Nephron progenitor cell (in vitro differentiated cells): ENCODE measurements at places on chromosomes 11 and 22.

DNA sequence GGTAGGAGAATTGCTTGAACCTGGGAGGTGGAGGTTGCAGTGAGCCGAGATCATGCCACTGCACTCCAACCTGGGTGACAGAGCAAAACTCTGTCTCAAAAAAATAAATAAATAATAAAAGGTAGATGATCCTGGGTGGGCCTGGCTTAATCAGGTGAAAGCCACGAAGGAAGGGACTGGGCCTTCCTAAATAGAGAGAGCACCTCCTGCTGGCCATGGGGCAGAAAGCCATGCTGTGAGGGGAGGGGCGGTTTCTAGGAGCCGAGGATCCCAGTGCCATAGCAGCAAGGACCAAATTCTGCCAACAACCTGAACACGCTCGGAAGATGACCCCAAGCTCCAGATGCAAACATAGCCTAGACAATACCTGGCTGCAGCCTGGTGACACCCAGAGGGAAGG lies 24.5 kb upstream of the DGKZ start:
- H3K27me3 ChIP-seq = peaks cover 22% of the 10 kb centered on the region
- no peak overlapping the region for H3K4me3 ChIP-seq
- DNase-seq = no peak
- H3K4me1 ChIP-seq = peaks cover 19% of the 10 kb centered on the region
- H3K27ac ChIP-seq = no peak overlapping the region

DNA sequence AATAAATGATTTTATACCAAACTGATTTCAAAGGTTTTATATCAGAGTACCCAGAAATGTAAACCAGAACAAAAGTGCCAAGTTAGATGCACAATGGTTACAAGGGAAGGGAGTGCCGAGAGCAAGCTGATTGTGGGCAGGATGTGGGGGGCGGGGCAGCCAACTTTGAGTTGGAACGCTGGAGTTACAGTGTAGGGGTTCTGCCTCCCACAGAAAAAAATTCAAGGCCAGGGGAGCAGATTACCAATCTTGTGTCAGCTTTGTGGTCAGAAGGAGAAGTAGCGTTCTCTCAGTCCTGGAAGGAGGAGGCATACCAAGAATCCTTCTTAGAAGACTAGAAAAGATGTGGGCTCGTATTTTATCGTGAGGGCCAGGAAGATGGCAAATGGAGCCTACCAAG lies 15.9 kb upstream of the POU2AF2 start:
- peaks cover 15% of the 10 kb centered on the region for H3K27me3 ChIP-seq
- H3K4me1 ChIP-seq = no peaks in the 10 kb centered on the region
- H3K27ac ChIP-seq = no peak overlapping the region
- DNase-seq = no peak
- H3K36me3 ChIP-seq = peaks cover 4% of the 10 kb centered on the region
- no peak overlapping the region for H3K4me3 ChIP-seq

DNA sequence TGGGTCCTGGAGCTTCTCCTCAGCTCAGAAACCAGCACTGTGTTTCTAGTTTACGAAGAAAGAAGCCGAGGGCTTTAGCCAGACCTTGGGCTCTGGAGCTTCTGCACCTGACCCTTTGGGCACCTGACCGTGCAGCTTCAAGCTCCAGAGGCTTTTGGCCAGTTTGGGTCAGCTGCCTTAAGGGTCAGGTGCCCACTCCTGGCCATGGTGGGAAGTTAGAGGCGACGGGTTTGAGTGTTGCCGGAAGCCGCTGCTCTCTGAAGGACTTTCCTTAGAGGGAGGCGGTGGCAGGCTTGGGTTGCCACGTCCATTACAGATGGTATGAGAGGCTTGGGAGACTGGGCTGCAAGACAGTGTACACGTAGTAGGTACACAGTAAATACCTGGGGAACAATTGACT lies 52.3 kb downstream of the PISD start:
- H3K27me3 ChIP-seq = no peaks in the 10 kb centered on the region
- DNase-seq = no peak
- H3K4me3 ChIP-seq = no peak overlapping the region
- H3K27ac ChIP-seq = peak overlapping the region; percentile 36

DNA sequence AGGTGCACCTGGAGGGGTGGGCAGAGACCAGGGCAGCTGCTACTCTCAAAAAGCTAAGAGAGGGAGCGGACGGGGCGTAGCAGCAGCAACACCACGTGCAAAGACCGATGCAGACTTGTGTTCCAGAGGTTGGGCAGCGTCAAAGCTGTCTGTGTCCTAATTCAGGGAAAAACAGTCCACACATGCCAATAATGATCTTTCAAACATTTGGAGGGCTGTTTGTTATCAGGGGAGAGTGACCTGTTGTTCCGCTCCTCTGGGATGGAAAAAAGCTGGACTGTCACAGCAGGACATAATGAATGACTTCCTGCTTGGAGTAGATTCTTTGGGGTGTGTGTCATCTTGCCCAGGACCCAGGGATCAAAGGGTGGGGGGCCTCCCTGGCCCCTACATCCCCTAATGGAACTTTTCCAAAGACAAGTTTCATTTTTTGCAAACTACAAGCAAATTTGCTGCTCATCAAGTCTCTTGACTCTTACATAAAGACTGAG lies 6.2 kb upstream of the FBLN1 start:
- DNase-seq = no peak
- peaks cover 15% of the 10 kb centered on the region for H3K27me3 ChIP-seq
- H3K4me3 ChIP-seq = no peak overlapping the region
- peak overlapping the region; percentile 64 for H3K27ac ChIP-seq
- H3K36me3 ChIP-seq = peaks cover 5% of the 10 kb centered on the region
- H3K4me1 ChIP-seq = peaks cover 55% of the 10 kb centered on the region

- H3K27ac ChIP-seq = no peak overlapping the region
- DNase-seq = no peak
- H3K4me3 ChIP-seq = no peak overlapping the region
- peaks cover 15% of the 10 kb centered on the region for H3K27me3 ChIP-seq
- H3K36me3 ChIP-seq = no peaks in the 10 kb centered on the region
These were observed 3.9 kb downstream of the HTATIP2 start for GRCh38 chr11:20367313-20367948.

- H3K27me3 ChIP-seq = peaks cover 23% of the 10 kb centered on the region
- H3K27ac ChIP-seq = no peak overlapping the region
- peaks cover 38% of the 10 kb centered on the region for H3K4me1 ChIP-seq
- no peaks in the 10 kb centered on the region for H3K36me3 ChIP-seq
- DNase-seq = peak; percentile 81
These were observed 5.2 kb upstream of the GCAT start for GRCh38 chr22:37802310-37803194.

- DNase-seq = no peak
- H3K36me3 ChIP-seq = peaks cover 11% of the 10 kb centered on the region
- no peak overlapping the region for H3K27ac ChIP-seq
- H3K27me3 ChIP-seq = peaks cover 8% of the 10 kb centered on the region
- H3K4me1 ChIP-seq = peaks cover 21% of the 10 kb centered on the region
These were observed 177.7 kb downstream of the NAV2 start for GRCh38 chr11:19890308-19890707.

DNA sequence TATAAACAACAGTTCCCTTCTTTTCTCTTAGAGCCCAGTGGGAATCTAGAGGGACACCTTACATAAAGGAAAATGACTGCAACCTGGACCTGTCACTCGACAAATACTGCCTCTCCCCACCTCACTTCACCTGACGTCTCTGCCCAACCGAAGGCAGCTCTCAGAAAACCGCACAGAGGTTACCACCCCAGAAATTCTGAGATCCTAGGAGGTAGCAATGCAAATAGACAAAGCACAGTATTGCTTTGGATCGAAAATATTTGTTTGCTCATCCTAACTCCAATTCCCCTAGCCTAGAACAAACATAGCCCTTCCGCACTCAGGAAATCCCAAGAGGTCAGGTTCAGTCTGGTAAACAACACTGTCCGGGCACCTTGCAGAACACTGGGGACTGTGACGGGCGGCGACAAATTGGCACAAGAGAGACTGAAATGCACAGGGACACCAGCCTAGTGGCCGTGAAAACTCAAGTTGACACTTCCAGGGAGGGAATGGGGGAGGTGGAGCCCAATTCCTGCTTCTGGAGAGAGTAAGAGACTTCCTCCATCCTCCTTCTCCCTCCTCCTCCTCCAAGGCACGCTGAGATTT lies 420 bp upstream of the TRIM44 start:
- peaks cover 40% of the 10 kb centered on the region for H3K27me3 ChIP-seq
- DNase-seq = no peak
- peaks cover 36% of the 10 kb centered on the region for H3K4me1 ChIP-seq
- peak overlapping the region; percentile 85 for H3K4me3 ChIP-seq
- peaks cover 41% of the 10 kb centered on the region for H3K36me3 ChIP-seq

DNA sequence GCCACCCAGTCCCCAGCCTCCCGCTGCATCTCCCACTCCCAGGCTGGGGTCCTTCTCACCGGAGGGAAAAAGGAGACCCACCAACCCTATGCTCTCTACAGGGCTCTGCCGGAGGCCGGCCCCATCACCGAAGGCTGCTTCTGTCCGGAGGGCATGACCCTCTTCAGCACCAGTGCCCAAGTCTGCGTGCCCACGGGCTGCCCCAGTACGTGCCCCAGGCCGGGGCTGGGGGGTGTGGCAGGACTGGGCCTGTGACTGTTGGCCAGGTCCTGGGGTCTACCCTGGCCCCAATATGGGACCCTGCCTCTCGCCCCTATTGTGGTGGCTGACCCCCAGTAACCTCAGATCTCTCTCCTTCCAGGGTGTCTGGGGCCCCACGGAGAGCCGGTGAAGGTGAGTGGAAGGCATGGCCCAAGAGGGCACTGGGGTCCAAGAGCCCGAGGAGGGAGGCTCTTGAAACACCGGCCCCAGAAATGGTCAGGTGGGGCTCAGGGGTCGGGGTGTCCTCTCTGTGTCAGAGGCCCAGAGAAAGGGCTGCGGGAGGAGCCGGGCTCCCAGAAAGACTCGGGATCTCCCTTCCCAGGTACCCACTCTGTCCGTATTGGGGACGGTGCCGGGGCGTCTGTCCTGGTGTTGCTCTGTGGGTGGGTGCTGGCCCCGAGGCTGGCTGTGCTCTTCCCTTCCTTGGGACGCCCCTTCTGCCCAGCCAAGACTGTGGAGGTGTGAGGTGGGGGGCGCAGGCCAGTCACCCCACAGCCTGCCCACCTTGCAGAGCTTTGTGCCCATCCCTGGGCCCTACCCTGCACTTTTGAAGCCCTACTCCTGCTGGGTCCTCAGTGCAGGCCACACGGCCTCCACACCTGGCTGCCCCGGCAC lies 26.1 kb upstream of the MUC5B start:
- H3K4me3 ChIP-seq = no peak overlapping the region
- H3K27me3 ChIP-seq = no peaks in the 10 kb centered on the region
- H3K4me1 ChIP-seq = no peaks in the 10 kb centered on the region
- no peak overlapping the region for H3K27ac ChIP-seq
- no peaks in the 10 kb centered on the region for H3K36me3 ChIP-seq

DNA sequence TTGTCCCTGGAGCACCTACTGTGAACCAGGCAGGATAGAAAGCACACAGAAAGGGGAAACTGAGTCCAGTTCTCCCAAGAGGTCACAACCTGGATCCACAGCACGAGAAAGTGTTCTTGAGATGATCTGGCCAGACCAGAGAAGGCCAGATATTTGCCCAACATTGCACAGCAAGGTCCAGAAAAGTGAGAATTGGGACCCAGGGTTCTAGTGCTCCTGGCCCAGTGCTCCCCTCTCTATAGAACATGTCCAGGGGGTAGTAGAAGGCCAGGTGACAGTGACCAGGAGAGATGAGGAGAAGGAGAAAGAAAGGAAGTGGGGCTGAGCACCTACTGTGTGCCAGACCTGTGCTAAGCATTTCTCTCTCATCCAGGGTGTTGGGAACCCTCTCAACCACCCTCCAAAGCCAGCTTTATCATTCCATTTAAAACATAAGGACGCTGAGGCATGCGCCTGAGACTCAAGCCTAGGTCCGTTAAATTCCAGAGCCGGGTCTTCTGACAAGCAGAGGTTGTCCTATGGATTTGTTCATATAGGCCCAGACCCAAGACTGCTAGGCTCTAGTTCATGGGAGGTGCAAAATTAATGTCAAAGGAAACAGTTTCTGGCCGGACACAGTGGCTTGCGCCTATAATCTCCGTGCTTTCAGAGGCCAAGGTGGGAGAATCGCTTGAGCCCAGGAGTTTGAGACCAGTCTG lies 128.7 kb downstream of the MN1 start:
- H3K4me3 ChIP-seq = no peak overlapping the region
- no peak overlapping the region for H3K27ac ChIP-seq
- H3K4me1 ChIP-seq = peaks cover 60% of the 10 kb centered on the region
